ENCODE measurements at places on chromosomes 5 and 9. TPM values are rescaled to one million over a fixed set of nuclear protein-coding genes. Genes with fewer than 3 reads are reported as not detected.

ANKRD20A1 gene
- not detected for total RNA-seq

CATSPER3 gene
- not detected for total RNA-seq

TARS1 gene
- total RNA-seq: 250 TPM

ZBTB26 gene
- total RNA-seq: 1.9 TPM

FOXD1 gene
- 2.6 TPM for total RNA-seq

CCDC69 gene
- 8.7 TPM for total RNA-seq

EQTN gene
- 2.1 TPM for total RNA-seq

ZBTB6 gene
- total RNA-seq: 8.6 TPM

GFPT2 gene
- total RNA-seq: 125 TPM

ANKS6 gene
- total RNA-seq: 55.8 TPM

TAF11L7 gene
- not detected for total RNA-seq

ALDH1A1 gene
- 4.5 TPM for total RNA-seq

CKMT2 gene
- 1.2 TPM for total RNA-seq

ACTBL2 gene
- total RNA-seq: not detected

CCNO gene
- total RNA-seq: 0.35 TPM

PTGDS gene
- total RNA-seq: 2.0 TPM

DNAH5 gene
- total RNA-seq: 0.41 TPM

AHRR gene
- 1.4 TPM for total RNA-seq

TLX3 gene
- total RNA-seq: not detected

INSL6 gene
- total RNA-seq: not detected

ETF1 gene
- total RNA-seq: 103 TPM

PCDHGA12 gene
- total RNA-seq: 0.10 TPM

IL3 gene
- not detected for total RNA-seq

IL12B gene
- not detected for total RNA-seq

FBP1 gene
- 7.5 TPM for total RNA-seq

DNM1 gene
- 16.9 TPM for total RNA-seq

TRIM7 gene
- 0.07 TPM for total RNA-seq

ORM1 gene
- total RNA-seq: not detected

PPWD1 gene
- 50.0 TPM for total RNA-seq

Data from H7 (cell line).